Stromal cell of bone marrow (primary cell): ENCODE measurements at places on chromosomes 2 and 18.

DNA sequence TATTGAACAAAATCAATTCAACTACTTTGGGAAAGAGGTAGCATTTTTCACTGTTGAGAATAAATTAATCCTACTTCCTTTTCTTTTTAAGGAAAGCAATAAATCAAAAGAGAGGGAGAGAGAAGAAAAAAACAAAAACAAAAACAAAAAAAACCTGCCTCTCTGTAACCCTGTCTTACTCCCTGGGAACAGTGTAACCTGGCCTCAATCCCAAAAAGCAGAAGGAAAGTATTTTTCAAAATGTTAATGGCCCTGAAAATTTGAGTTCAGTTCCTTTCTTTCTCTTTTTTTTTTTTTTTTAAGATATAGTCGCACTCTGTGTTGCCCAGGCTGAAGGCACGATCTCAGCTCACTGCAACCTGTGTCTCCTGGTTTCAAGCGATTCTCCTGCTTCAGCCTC, 35.9 kb downstream of the RHOB start:
- no peak for DNase-seq

GRCh38 chr2:241980193-241980592, 110.7 kb downstream of the RTP5 start:
- no peak for DNase-seq

DNA sequence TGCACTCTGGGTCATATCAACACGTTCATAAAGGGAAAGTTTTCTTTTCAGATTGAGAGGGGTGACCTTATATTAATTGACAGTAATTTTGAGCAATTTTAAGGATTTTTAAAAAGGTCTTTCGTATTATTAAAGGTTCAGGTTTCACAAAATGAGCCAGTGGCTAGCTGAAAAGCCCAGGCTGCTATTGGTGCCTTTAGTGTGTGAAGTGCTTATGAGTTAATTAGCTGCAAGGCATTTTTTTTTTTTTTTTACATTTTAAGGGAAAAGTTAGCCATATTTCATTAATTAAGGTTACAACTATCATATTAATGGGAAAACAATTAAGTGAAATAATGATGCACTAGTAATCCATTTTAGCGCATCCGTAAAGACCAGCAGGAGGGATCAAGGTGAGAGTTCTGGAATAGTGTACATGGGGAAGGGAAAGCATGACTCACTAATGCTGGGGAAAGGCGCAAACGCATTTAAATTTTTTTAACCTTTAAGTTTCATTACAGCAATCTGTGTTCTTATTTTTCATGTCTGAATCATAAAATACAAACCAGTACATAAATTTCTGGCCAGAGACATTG, 200.0 kb downstream of the ZNF407 start:
- DNase-seq: no peak

DNA sequence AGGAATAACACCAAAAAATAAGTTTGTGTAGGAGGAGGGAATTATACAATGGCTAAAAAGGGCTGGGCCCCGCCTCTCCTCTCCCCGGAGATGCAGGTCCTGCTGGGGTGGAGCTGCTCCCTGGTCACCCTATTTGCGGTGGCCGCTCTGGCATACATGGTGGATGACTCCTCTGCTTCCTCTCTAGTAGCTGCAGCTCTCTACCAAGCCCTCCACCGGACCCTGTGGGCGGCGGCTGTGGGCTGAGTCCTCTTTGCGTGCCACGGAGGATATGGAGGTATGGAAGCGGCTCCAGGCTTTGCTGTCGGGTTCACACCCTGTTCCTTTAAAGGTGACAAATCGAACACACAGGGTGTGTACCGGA, 77.1 kb upstream of the SEC11C start:
- DNase-seq: no peak

DNA sequence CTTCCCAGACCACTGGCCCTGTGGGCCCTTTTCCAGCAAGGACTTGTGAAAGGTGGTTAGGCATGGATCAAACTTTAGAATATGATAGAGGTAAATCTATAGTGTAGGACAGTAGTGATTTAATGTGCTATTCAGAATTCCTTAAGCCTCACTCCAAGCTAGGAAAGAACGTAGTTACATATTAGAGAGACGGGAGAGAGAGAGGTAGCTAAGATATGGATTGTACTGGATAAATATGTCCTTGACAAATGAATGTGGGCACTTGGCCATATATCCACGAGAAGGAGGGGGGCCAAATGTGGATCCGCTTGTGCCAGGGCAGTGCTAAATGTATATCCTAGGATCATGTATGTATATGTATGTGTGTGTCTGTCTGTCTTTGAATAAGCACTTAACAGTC, 6.5 kb downstream of the KCNJ3 start:
- DNase-seq: no peak

GRCh38 chr2:172870396-172870795, 134.8 kb downstream of the RAPGEF4 start:
- DNase-seq: no peak

- DNase-seq: no peak
Observed at GRCh38 chr2:163690896-163691295, 44.9 kb downstream of the FIGN start.

DNA sequence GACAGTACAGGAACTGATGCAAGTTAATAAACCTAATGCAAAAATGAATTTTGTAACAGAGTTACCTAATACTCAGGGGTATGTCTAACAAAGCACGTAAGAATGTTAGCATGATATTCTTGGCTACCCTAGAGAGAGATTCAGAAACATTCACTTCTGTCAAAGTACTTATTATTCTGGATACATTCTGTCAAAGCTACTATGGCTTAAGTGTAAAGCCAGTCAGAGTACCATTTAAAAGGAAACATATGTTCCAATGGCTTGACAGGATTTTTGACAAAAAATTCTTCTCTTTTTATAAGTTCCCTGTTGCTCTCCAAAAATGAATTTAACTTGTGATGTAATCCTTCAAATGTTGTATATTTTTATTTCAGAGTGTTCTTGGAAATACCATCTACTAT, 85.5 kb downstream of the PIGN start:
- DNase-seq: peak; percentile 3

GRCh38 chr2:173773076-173773475, 192.1 kb downstream of the SP3 start:
- DNase-seq: no peak

DNA sequence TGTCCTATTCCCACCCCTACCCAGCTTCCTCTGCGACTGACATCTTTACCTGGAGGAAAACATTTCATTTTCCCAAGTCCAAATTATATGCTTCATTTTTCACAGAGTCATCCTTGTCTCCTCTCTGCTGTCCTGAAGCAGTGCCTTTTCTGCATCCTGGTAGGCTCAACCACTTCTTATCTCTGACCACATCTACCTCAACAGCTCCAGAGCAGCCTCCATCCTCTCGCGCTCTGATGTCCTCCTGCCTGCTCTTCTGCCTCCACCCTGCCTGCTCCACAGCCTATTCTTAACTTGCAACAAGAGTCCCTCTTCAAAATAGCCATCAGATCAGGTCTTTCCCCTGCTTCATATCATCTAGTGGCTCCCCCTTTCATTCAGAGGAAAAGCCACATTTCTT, 457.1 kb downstream of the PARD3B start:
- no peak for DNase-seq

- no peak for DNase-seq
Observed at GRCh38 chr2:128358941-128359731, 40.5 kb upstream of the HS6ST1 start.

GRCh38 chr18:12765126-12765525, 62.3 kb downstream of the PSMG2 start:
- DNase-seq: no peak

DNA sequence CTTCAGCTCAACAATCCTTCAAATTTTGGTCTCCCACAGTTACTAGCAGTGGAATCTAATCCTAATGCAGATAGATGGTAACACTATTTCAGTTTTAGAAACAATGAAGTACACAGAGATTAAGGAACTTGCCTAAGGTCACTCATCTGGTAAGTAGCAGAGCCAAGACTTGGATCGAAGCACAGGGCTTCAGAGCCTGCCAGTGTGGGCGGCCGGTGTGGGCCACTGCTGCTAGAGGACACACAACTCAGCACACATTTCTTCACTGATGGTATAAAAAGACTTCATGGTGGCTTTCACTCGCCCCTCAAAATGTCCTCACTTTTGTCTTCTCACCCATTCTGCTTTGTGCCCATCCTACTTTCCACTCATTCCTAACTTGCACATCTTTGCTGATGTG, 11.1 kb downstream of the C2orf74 start:
- DNase-seq: no peak

DNA sequence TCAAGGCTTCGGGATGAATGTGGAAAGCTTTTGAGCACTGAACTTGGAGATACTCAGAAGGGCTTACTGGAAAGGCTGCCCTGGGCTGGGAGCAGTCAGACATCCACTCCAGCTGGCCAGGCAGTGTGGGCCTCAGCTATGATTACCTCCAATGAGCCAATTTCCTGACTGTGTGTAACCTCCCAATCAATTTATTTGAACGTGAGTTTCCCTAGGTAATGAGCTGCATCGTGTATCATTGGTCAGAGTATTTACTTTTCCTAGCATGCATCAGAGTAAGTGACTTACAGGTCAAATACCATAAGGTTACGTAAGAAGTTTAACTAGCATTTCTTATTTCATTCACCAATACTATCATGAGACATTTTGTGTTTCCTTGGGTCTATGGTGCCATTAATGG, 11.0 kb upstream of the CTAGE1 start:
- DNase-seq: no peak

- no peak for DNase-seq
Observed at GRCh38 chr18:31233621-31234275, 71.1 kb upstream of the DSC1 start.

GRCh38 chr18:33581856-33582255, 3.8 kb downstream of the ASXL3 start:
- no peak for DNase-seq

DNA sequence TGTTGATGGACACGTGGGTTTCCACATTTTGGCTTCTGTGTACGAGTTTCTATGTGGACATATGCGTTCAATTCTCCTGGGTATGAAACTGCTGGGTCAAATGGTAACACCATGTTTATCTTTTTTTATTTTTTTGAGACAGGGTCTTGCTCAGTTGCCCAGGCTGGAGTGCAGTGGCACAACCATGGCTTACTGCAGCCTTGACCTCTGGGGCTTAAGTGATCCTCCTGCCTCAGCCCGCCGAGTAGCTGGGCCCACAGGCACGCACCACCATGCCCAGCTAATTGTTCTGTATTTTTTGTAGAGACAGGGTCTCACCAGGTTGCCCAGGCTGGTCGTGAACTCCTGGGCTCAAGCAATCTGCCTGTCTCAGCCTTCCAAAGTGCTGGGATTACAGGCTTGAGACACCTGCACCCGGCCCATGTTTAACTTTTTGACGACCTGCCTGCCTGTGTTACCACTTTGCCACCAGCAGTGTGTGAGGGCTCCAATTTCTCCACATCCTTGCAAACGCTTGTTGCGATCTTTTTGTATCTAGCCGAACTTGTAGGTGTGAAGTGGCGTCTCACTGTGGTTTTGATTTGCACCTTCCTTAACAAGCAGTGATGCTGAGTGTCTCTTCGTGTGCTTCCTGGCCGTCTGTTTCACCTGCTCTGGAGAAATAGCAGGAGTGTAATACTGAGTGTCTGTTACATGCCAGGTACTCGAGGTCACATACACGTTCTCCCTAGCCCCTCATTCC, 6.9 kb downstream of the HSBP1L1 start:
- DNase-seq: no peak

- no peak for DNase-seq
Observed at GRCh38 chr2:188330316-188331053, 38.8 kb downstream of the GULP1 start.

DNA sequence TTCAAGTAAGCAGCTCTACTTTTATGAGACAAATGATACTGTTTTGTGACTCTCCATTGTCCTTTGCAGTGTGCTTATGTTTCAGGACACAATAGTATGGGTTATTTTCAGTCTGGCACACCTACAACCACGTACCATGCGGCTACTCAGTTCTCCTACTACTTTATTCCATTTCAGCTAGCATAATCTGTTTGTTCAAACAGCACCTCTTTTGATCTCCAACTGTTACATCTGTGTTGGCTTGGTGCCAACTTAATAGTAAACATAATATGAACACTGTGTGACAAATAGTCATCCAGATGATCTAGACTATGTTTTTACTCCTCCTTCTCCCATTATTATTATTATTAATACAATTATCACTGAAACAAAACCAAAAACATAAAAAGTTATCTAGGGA, 40.5 kb downstream of the MYO3B start:
- DNase-seq: no peak

- no peak for DNase-seq
Observed at GRCh38 chr2:162210385-162210784, 32.9 kb downstream of the FAP start.

DNA sequence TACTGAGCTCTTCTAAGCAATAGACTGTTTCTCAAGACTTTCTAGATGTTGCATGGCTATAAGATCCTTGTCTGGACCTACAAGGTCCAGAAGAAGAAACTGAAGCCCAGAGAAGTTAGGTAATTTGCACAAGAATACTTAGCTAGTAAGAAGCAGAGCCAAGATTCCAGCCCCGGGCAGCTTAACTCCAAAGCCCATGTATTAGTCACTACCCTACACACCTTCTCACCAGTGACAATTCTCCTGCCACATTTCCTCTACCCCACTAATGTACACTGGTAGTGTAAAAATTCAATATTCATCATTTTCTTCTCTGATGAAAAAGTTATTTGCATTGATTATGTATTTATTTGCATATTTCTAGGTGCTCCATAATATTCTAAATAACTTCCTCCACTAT, 95.5 kb upstream of the CREB1 start:
- no peak for DNase-seq

DNA sequence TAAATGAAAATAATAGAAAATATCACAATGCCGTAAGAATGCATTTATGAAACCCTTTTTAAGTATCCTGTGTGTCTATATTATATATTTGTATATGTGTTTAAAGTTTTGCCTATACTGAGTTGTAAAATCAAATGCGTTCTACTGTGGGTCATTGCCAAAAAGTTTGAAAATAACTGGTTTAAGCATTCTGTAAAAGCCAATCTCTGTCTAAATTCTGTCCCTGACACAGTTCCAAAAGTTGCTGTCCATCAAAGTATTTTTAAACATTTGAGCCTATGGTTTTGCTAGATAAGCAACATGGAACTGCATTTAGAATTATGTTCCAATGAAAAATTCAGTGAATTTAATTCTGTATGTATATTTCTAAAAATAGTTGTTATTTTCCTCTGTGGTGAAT, 1360.4 kb upstream of the CRIM1 start:
- DNase-seq: no peak
